ENCODE measurements at places on chromosomes 4 and X. TPM values are rescaled to one million over a fixed set of nuclear protein-coding genes. Genes with fewer than 3 reads are reported as not detected.

- DNase-seq = no peak
Measured at GRCh38 chrX:3374108-3374800, 27.8 kb upstream of the MXRA5 start.

DNA sequence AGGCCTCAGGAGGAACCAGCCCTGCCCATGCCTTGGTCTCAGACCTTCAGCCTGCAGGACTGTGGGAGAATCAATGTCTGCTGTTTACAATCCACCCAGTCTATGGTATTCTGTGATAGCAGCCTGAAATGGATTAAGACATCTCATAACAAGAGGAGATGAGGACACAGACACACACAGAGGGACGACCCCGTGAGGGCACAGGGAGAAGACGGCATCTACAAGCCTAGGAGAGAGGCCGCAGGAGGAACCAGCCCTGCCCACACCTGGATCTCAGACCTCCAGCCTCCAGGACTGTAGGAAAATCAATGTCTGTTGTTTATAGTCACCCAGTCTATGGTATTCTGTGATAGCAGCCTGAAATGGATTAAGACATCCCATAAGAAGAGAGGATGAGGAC, 3.3 kb downstream of the SLC25A6 start:
- no peak for DNase-seq

CTAG1B gene
- not detected for total RNA-seq

GRCh38 chrX:149818652-149819051, 36.9 kb downstream of the MAGEA9 start:
- DNase-seq = no peak

- no peak for DNase-seq
Measured at GRCh38 chrX:106302304-106302703, 134.2 kb downstream of the PWWP3B start.

CLOCK gene
- total RNA-seq = 29.8 TPM

RADX gene
- total RNA-seq = 0.67 TPM

- no peak for DNase-seq
Measured at GRCh38 chrX:77447653-77448569, 722 bp downstream of the FGF16 start.

Data from right atrium auricular region (tissue), 2 donors.